ENCODE measurements at places on chromosomes 12 and 14.

DNA sequence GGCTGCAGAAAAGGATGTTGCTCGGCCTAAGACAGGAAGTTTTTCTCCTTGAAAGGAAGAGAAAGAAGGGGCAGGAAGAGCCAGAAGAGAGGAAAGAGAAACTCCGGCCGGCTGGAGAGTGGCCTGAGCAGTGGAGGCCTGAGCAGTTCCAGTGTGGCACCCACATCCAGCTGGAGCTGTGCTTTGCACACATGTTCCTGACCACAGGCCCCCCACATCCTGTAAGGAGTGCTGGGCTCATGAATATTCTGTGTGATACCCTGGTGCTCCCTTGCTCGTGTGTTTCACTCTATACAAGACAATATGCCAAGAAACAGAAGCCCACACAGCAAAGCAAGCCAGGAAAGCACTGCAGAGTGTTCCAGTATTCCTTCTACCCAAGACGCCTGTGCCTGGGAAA lies 27.1 kb downstream of the POLE start:
- no peak overlapping the region for H3K4me3 ChIP-seq
- peaks cover 53% of the 10 kb centered on the region for H3K36me3 ChIP-seq
- no peak for DNase-seq
- no peaks in the 10 kb centered on the region for H3K27me3 ChIP-seq

DNA sequence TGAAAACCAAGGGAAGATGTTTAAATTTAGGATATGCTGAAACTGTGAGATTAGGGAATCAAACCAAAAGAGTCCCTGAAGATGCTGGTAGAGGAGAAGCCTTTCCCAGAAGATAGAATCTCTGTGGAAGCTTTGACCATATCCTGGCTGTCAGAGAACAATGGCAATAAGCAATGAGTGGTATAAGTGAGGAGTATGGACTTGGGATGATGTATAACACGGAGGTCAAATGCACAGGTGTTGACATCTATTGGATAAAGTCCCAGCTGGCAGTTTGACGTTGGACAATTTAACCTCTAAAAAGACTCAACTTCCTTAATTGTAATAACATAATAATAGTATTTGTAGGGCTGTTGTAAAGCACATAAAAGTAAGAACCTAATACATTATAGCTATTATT lies 30.1 kb upstream of the CLEC14A start:
- no peak for DNase-seq
- H3K27me3 ChIP-seq, result no peaks in the 10 kb centered on the region
- no peaks in the 10 kb centered on the region for H3K4me1 ChIP-seq
- H3K4me3 ChIP-seq, result no peak overlapping the region

DNA sequence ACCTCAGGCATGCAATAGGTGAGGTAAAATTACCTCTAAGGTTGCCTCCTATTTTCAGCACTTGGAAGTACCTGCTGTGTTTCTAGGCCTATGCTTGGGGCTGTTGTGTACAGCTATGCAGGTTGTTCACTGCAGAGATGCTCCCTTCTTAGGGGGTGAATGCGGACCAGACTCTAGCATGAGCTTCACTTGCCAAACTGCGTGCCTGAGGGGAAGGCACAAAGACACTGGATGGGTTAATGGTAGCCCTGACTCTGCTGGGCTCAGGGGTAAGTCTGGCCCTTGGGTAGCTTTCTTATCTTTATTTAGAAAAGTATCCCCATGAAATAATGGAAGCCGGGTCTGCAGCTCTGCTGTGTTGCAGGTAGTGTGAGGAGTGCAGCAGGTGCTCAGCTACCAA lies 35.7 kb downstream of the B4GALNT3 start:
- H3K4me3 ChIP-seq, result no peak overlapping the region
- peaks cover 14% of the 10 kb centered on the region for H3K27me3 ChIP-seq
- DNase-seq, result no peak
- H3K27ac ChIP-seq, result no peak overlapping the region
- no peaks in the 10 kb centered on the region for H3K36me3 ChIP-seq

GRCh38 chr12:131002216-131002631 lies 48.5 kb downstream of the ADGRD1 start:
- H3K4me1 ChIP-seq, result no peaks in the 10 kb centered on the region
- no peaks in the 10 kb centered on the region for H3K27me3 ChIP-seq
- H3K36me3 ChIP-seq, result no peaks in the 10 kb centered on the region
- no peak overlapping the region for H3K27ac ChIP-seq

- H3K27ac ChIP-seq, result peak overlapping the region; percentile 83
- H3K27me3 ChIP-seq, result no peaks in the 10 kb centered on the region
- H3K4me1 ChIP-seq, result peaks cover 33% of the 10 kb centered on the region
- peak overlapping the region; percentile 77 for H3K4me3 ChIP-seq
- no peak for DNase-seq
These were observed 15.2 kb downstream of the RASSF3 start for GRCh38 chr12:64625243-64626077.

- H3K4me1 ChIP-seq, result peaks cover 44% of the 10 kb centered on the region
- DNase-seq, result no peak
- peak overlapping the region; percentile 100 for H3K4me3 ChIP-seq
- peak overlapping the region; percentile 97 for H3K27ac ChIP-seq
- peaks cover 26% of the 10 kb centered on the region for H3K36me3 ChIP-seq
These were observed 1.2 kb upstream of the AP1G2 start for GRCh38 chr14:23568600-23569331.

All from activated T-helper 1 cell treated with anti-CD3 and anti-CD28 coated beads, Interleukin-12 subunit alpha, Interleukin-12 subunit beta, Interleukin-2, Interleukin-4 antibody, amounts not matched to agents 30 ng/mL and 10 ng/mL and 1 ng/mL, durations not matched to agents 14 hours and 24 hours and 36 hours (primary cell).